ENCODE measurements at places on chromosomes 3 and 15.
A peak's percentile ranks its signal among the peaks of the same experiment; 100 is the strongest.

GRCh38 chr3:51845129-51845528 is 16.3 kb upstream of the IQCF2 start:
- no peak for DNase-seq

- peak; percentile 57 for DNase-seq
These were observed 107.2 kb downstream of the THRB start for GRCh38 chr3:24387493-24387892.

GRCh38 chr15:50098545-50098944 is 20.5 kb downstream of the ATP8B4 start:
- DNase-seq, result no peak

GRCh38 chr15:35963326-35963725 is 417.4 kb upstream of the DPH6 start:
- DNase-seq, result no peak

DNA sequence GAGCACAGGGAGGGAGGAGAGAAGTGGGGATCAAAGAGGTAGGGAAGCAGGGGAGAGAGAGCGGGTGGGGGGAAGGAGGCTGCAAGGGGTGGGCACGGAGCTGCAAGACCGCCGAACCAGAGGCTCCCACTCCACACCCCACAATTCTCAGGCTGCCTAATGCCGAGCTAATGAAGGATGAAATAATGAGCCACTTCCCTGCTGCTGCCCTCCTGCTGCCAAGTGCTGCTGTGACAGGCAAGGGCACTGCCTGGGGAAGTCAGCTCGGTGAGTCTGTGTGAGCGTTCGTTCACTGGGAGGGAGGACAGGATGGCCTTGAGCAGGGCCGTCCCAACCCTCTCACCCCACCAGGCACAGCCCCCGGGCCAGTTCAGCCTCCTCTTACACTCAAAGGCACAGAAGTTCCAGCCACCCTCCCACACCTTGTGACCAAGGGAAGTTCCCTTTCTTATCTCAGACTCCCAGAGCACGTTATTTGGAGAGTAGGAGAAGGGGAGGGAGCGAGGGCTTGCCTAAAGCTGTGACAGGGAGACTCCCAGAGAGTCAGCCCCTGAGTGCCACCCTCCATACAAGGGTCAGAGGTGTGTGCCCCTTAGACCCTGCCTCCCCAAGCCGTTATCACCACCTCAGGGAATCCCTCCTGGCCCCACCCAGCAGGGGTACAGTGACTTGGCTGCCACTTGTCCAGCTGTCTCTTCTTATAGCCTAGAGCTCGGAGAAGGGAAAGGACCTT is 12.4 kb downstream of the GLYCTK start:
- peak; percentile 34 for DNase-seq

DNA sequence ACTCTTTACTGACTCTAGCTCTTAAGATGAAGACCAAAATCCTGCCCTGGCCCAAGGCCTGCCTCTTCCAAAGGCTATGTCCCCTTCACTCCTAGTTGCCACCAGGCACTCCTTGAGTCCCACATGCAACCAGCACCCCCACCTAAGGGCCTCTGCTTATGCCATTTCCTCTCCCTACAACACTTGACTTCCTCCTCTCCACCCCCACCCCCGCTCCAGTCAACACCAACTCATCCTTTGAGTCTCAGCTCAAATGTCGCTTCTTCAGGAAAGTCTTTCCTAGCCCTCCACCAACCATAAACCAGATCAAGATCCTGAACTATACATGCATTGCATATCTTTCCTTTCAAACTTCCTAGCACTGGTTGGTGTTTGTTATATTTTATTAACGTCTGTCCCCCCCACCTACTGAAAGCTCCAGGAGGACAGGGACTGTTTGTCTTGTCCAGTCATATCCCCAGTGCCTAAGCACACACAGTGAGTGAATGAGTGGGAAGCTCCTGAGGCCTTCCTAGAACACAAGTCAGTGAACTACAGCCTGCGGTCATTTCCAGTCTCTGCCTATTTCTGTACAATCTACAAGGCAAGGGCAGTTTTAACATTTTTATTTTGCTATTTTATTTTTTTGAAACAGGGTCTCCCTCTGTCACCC is 7.3 kb downstream of the TBC1D2B start:
- DNase-seq, result no peak

- DNase-seq, result no peak
These were observed 130.7 kb downstream of the ALCAM start for GRCh38 chr3:105497386-105497785.

- no peak for DNase-seq
These were observed 1149.1 kb downstream of the SI start for GRCh38 chr3:163929069-163929652.

GRCh38 chr3:191972714-191973398 is 511.9 kb downstream of the PYDC2 start:
- DNase-seq, result no peak

DNA sequence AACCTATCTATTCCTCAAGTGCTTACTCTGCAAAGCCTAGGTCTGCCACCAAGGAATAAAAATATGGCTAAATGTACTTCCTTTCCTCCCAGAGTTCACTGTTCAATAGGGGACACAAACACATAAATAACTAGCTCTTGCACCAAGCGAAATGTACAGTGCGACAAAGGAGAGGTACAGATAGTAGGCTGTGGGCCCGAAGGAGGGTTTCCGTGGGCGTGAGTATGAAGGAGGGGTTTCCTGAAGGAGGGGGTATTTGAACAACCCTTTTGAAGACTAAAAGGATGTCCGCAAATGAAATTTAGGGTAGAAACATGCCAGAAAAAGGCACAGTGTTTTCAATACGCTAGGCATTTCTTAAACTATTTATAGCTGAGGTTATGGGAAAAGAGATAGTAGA is 207.9 kb downstream of the LPP start:
- DNase-seq, result no peak

DNA sequence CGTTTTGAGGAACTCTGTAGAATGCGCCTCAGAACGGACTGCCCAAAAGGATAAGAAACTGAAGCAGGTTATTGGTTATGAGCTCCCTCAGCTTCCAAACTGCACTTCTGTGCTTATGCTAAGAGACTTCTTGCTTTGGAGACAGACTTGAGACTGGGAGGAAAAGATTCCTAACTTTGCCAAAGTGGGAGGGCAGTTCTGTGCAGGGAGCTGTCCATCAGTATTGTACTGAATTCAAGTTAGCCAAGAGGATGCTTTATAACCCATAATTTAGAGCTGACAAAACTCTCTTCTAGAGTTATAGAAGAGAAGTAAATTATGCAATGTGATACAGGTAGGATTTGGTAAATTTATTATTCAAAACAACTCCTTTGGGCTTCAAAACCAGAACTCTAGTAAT is 519.8 kb upstream of the GBE1 start:
- peak; percentile 41 for DNase-seq

- no peak for DNase-seq
These were observed 39.3 kb downstream of the CGNL1 start for GRCh38 chr15:57415602-57416001.

- DNase-seq, result no peak
These were observed 11.4 kb upstream of the SNRPN start for GRCh38 chr15:24943361-24943760.

Data from choroid plexus epithelial cell (primary cell).